ENCODE measurements at places on chromosomes 12 and 14.
A peak's percentile ranks its signal among the peaks of the same experiment; 100 is the strongest.

DNA sequence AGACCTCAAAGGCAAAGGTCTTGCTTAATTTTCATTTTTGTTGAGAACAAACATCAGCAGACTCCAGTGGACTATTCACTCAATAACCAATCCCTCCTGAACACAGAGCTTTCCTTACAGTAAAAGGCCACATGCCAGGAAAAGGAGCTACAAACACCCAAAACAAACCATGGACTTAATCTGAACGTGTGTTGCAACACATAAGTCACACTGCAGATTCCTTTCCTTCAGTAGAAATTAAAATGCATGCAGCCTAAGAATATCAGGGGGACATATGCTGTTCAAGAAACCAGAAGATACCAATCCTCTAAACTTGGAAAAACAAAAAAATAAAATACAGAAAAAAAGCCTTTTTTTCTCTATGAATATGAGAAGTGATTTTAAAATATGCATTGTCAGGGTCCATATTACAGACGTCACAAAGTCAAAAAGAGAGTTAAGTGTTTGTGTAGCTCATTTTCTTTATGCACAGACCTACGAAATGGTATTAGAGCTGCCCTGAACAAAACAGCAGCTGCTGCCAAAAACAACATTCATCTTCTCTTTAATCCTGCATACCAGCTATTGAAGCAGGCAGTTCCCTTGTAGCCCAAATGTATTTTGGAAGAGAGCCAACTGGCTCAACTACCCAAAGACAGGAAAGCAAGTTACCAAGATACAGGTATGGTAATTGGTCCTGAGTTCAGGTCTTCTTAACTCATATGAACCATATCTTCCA, 26.2 kb downstream of the KITLG start:
- DNase-seq, result no peak

DNA sequence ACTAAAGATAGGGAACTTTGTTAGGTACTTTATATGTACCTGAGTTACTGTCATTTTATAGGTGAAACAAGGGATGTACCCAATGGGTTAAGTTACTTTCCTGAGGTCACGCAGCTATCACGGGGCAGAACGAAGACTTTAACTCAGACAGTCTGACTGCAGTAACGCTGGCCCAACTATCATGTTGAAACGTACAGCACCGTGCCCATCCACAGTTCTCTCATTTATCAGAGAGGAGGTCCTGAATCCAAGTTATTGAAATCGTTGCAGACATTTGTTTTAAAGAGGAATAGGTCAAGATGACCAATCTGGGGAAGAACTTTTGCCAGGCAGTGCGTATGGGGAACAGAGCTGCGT, 587 bp upstream of the C12orf75 start:
- DNase-seq, result no peak

- no peak for DNase-seq
These were observed 33.9 kb downstream of the SPTLC2 start for GRCh38 chr14:77582511-77582910.

GRCh38 chr14:101758913-101759593, 2.5 kb upstream of the PPP2R5C start:
- DNase-seq, result no peak

DNA sequence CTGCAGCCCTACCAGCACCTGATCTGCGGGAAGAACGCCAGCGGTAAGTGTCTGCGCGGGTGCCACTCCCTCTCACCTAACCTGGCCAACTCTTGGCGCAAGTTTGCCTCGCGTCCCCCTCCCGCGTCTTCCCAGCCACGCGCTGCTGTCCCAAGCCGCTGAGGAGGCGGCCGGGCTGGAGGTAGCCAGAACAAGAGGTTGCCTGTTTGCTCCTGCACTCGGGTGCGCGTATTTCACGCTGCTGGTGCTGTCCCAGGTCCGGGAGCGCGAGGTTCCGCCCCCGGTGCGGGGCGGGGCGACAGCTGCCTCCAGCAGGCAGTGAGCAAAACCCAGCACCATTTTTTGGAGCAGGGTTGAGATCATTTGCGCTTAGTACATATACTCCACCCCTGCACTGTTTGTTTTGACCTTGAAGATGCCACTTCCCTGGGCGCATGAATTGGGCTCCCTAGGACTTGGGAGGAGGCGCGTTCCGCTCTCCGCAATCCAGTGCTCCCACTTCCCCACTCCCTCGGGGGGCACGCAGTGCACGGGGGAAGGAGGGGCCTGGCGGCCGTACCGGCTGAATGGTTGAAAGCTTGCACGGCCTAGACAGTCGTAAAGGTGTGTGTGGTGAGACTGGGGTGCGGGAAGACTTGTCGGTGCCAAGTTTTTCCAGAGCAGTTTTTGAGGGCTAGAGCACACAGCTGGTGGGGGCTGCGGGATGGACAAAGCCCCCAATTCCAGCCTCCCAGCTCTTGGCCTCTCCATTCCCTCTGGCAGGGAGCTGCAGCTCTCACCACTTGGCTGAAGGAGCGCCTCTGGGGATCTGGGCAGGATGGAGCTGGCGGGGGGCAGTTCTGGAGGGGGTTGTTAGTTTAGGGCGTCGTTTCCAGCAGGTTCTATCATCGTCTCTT, 226.9 kb upstream of the CRY1 start:
- DNase-seq, result peak; percentile 46

- no peak for DNase-seq
These were observed 45.1 kb downstream of the SSH1 start for GRCh38 chr12:108812324-108812723.

- DNase-seq, result no peak
These were observed 8.4 kb downstream of the KRT8 start for GRCh38 chr12:52896190-52897100.

- no peak for DNase-seq
These were observed 6.4 kb downstream of the BCL11B start for GRCh38 chr14:99265571-99265970.

- no peak for DNase-seq
These were observed 74.6 kb upstream of the SFSWAP start for GRCh38 chr12:131636266-131636665.

DNA sequence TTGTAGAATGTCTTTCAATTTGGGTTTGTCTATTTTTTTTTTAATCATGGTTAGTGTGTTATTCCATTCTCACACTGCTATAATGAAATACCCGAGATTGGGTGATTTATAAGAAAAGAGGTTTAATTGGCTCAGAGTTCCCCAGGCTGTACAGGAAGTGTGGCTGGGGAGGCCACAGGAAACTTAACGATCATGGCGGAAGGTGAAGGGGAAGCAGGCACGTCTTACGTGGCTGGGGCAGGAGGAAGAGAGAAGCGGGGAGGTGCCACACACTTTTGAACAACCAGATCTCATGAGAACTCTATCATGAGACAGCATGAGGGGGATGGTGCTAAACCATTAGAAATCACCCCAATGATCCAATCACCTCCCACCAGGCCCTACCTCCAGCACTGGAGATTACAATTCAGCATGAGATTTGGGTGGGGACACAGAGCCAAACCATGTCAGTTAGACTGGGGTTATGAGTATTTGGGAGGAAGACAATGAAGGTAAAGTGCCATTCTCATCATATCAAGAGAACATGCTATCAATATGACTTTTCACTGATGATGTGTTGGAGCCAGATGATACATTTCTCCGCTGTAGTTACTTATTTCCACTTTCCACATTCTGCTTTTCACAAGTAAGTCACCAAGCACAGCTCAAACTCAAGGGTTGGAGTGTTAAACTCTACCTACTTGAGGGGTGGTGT, 45.8 kb downstream of the AP5M1 start:
- no peak for DNase-seq

- DNase-seq, result no peak
These were observed 210.2 kb upstream of the RPL10L start for GRCh38 chr14:46861753-46862152.

- DNase-seq, result no peak
These were observed 69.1 kb downstream of the ASCL4 start for GRCh38 chr12:107843351-107844311.

DNA sequence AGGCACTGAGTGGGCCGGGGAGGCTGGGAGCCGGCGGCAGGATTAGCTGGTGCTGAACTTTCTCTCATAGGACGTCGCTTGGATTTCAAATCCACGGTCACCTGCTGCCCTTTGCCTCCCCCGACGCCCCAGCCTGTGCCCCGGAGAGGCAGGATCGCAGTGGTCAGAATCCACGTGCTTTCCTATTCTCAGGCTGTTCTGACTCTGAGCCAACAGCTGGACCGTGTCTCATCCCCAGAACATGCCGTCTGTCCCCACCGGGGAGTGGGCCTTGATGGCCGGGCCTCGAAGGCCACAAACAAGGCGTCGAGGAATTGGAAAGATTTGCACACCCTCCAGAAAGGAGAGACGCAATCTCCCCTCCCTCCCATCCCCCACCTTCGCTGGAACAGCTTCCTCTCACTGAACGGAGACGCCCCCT, 18.5 kb upstream of the MLXIP start:
- peak; percentile 29 for DNase-seq

DNA sequence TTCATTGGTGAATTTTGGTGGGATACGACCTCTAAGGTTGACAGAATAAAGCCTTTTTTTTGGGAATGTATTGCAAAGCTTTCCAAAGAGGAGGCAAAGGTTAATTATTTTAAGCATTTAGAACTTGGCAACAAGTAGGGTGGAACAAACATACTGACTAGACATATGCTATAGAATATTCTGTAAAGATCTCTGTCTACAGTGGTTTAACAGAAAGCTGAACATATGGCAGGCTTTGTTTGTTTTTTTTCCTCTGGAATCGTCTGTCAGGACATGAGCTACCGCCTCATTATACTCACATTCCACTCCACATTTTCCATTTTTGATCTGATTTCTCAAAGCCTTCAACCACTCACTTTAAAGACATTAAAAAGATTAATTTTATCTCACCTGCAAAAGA, 153.4 kb upstream of the PELI2 start:
- no peak for DNase-seq

- DNase-seq, result peak; percentile 35
These were observed 149.7 kb upstream of the ARHGAP5 start for GRCh38 chr14:31927348-31927832.

DNA sequence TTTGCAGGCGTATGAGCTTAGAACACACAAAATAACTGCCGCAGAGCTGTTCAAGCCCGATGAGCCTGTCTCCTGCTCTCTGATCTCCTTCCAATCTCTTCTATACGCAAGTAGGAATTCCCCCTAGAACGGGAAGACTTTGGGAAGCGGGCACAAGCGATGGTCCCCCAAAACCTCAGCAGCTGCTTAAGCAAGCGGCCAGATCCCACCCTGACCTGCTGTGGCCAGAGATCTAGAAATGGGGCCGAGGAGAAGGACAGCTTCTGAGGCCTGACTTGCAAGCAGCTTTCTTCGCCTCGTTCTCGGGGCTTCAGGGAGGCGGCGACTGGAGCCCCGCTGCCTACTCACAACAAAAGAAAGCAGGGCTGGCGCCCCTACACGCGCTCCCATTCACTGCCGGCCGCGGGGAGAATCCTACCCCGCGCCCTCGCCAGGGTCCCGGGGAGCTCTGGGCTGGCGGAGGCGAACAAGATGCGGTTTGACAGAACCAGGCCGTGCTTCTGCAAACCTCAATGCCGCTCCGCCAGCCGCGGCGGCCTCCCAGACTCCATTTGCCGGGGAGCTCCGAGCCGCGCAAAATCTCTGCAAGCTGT, 922 bp downstream of the TBX5 start:
- DNase-seq, result no peak

DNA sequence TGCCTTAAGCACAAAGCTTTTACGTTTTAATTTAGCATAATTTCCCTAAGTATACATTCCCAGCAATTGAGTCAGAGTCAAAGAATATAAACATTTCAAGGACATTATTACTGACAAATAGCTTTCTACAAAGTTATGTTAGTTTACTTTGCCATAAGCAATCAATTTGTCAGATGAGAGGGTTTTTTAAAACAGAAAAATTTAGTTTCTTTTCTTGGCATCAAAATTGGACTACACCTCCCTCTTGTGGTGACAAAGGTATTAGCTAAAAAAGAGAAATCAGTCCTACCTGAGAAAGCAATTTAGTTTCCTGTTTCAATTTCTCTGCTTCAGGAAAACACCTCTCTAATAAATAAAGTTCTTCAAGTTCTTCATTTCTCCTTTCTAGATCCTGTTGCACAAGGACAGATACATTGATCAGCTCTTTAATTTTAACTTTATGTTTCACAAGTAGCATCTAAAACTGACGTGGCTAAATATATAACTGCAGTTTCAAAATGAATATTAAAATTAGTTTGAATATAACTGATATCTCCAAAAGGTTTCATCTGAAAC, 39.9 kb downstream of the DNAI7 start:
- no peak for DNase-seq

GRCh38 chr12:93591137-93591868, 18.8 kb downstream of the SOCS2 start:
- peak; percentile 78 for DNase-seq

- no peak for DNase-seq
These were observed 4.5 kb upstream of the CACNA2D4 start for GRCh38 chr12:1922985-1923384.

- DNase-seq, result no peak
These were observed 403.9 kb downstream of the MED13L start for GRCh38 chr12:115873451-115874082.

DNA sequence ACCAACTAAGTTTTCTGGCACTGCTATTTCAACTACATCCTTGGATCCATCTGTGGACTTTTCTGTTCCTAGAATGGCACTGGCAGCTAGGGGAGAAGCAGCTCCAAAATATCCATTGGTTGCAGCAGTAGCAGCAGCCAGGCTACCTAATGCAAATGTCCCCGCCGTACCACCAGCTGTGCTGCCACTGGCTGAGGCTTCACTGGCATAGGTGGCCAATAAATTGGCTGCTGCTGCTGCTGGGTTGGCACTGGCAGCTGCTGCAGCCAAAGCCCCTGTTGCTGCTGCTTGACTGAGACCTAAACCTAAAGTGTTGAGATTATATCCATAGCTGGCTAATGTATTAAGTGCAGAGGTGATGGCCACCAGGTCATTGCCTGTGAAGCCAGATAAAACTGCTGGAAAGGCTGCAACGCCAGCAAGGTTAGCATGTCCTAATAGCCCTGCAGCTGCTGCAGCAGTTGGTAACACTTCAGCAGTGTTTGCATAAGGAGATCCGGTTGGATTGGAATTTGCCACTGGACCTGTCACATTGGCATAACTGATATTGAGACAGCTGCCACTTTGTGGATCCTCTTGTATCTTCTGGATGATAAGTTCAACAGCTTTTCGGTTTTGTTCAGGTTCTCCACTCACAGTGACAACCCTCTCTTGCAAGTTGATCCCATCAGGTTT, 149.5 kb downstream of the NOVA1 start:
- no peak for DNase-seq

DNA sequence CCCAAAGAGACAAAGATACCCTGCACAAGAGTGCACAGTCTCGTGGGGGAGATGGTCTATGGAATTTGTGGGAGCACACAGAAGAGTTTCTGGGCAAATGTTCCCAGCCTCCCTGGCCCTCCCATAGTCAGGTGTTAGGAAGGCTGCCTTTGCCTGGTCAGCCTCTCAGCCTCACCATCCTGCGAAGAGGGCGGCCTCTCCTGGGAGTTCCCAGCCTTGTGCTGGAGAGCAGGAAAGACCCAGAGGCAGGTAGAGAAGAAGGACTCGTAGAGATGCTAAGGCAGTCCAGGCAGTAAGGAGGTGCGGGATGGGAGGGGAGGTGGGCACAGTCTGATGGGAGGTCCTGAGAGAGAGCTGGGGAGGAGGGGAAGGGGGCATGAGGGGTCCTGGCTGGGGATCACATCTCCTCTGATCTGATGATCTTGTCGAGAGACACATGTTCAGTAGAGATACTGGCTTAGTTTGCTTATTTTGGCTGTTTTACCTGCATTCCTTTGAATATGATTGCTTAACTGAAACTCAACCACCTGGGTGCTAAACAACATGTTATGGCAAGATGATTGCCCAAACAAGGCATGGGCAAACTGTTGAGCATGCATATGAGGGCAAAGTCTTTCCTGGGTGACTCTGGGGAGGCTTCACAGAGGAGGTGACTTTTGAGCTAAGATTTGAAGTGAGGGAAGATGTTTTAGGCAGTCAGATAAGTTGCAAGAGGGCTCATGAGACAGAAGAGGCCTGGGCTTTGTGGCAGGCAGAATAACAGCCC, 10.5 kb downstream of the SERPINA6 start:
- no peak for DNase-seq

GRCh38 chr12:66808606-66809005, 129.7 kb upstream of the GRIP1 start:
- no peak for DNase-seq

Data from left ventricle myocardium inferior (tissue), 1 donor.